Activated naive CD4-positive, alpha-beta T cell treated with anti-CD3 and anti-CD28 coated beads, Interleukin-2, amount 50 U/mL, for 16 hours (primary cell): ENCODE measurements at places on chromosomes 11 and 22.

DNA sequence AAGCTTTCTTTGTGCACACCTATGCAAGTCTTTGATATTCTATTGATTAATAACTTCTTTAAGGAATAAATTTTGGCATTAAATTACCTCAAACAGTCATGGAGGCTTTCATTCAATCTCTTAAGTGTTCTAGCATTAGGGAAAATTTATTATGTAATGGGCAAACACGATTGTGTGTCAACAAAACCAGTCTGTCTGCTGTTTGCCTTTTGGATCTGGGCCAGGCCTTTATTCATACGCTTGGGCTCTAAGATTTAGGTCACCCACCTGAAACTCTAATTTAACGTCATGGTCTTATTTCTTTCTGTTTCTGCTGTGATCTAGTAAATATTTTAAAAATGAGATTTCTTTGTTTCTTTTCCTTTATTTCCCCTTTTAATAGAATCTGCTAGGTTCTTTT is 1270.6 kb downstream of the LRRC4C start:
- no peak for DNase-seq

DNA sequence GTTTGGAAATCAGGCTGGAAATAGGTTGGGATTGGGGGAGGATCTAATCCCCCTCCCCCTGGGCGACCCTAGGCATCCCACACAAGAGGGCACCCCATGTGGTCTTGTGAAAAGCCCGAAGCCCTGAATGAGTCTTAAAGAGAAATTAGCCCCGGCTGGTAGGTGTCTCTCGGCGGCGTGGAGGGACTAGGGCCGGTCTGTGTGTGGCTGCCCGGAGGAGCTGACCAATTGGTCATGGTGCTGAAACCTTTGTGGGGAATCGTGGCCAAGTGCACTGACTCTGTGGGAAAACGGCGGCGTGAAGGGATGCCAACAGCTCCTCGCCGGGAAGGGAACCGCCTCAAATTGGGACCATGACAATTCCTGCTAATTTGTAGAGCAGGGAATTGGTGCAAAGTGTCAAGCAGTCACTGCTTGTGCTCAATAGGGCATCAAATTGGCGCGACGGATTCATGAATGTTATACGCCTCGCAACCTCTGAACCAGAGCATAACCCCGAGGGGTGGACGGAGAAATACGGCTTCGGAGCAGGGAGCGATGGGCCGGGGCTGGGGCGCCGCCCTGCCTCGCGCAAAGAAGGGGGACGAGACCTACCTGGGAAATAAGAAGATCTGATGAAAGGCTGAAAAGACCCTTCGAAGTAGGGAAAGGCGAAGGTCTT is 1.5 kb downstream of the DBX1 start:
- DNase-seq: no peak

- DNase-seq: no peak
Observed at GRCh38 chr11:87351676-87352075, 313.9 kb downstream of the TMEM135 start.

- DNase-seq: no peak
Observed at GRCh38 chr11:78403781-78404180, 13.8 kb downstream of the GAB2 start.

DNA sequence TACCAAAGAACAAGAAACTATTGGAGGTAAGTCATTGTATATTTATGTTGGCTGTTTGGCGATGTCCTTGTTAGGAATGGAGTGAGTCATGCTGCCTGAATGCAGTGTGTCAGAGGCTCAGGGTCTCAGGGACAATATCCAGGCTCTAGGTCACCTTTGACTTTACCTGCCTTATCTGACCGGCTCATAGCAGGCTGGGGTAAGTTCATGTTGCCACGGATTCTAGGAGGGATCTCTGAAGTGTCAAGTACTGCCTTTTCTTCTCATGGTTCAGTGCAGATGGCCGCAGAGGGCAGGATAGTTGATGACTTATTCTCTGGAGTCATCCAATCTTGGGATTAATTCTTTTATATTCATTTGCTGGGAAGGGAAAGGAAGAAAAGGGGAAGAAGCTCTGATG is 53.2 kb downstream of the SPON1 start:
- no peak for DNase-seq

GRCh38 chr11:73047773-73048371 is 94.2 kb downstream of the FCHSD2 start:
- no peak for DNase-seq

- no peak for DNase-seq
Observed at GRCh38 chr11:76436020-76436419, 8.8 kb upstream of the EMSY start.

DNA sequence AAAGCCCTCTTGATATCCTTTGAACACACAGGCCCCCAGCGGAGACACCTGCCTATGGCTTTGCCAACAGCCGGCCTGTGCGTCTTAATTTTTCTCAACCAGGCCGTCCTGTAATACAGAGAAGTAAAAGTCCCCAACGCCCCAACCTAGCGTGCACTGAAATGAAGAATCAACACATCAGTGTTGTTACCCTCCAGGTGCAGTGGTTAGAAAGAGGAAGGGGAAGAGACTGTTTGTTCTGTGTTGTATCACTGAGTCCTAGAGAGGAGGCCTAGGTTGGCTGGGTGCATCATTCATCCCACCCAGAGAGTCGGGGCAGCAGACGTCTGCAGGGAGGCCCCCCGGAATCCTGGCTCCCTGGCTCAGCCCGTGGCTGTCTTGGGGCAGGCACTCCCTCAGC is 25.7 kb downstream of the SGSM1 start:
- DNase-seq: no peak

GRCh38 chr11:94211261-94211830 is 82.7 kb downstream of the PANX1 start:
- no peak for DNase-seq

DNA sequence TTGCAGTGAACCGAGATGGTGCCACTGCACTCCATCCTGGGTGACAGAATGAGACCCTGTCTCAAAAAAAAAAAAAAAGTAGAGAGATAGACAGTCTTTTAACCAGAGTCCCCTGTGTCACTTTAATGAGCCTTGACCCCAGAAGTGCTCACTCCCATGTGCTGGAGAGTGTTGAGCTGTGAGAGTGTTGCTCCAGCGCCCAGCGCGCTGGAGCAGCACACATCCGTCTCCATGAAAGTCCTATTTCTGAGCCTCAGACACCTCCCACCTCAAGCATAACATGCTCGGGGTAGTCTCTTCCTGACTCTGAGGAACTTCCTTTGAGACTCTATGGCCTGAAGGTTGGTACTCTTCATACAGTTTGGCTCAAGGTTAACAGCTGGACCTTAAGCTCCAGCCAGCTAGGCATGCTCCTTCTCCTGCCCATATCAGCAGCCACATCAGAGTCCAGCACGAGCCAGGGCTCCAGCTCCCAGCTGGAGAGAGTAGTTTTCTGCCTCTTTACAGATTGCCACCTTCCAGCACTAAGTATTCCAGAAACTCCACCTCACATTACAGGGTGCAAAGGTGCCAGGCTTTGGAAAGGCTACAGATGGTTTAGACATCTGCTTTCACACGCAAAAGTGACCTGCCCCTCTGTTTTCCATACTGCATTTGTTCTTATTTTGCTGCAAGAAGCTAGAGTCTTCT is 29.4 kb upstream of the UBASH3B start:
- DNase-seq: no peak

DNA sequence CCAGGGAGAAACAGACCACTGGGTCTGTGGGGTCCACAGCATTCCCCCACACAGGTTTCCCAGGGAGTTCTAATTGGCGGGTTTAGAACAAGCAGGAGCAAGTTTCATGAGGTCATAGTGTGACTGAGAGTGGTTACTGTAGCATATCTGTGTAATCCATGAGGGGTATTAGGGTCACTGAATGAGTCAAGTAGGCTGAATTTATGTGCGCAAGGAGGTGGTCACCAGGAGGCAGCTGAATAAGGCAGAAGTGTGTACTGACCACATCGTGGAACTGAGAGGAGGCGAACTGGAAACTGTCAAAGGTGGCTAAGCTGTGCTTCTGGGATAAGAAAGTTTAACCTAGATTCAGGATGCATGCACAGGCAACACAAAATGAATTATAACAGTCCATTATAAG is 876.0 kb downstream of the METTL15 start:
- DNase-seq: no peak
